ENCODE measurements at places on chromosomes 5 and 9.

GRCh38 chr5:74492230-74492629 lies 148.3 kb downstream of the ENC1 start:
- no peak for DNase-seq

DNA sequence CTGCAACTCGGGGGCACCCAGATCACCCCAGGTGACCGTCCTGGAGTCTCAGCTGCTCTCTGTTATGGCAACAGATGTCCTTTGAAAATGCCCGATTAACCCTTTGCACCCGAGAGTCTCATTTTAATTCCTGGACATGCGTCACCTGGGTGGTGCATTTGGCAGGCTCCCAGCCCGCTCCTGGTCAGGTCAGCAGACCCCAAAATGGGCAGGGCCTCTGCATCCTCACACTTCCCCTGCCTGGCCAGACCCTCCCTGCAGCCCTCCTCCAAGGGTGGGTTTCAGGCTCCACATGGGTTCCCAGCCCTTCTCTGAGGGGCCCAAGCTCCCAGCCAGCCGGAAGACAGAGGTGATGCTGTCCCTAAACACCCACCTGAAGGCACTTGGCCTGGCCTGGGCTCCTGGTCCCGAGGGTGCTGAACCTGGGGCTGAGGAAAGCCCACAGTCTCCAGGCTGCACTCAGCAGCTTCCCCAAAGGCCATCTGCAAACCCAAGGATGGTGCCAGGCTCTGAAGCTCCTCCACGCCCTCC lies 69.4 kb downstream of the PSMB7 start:
- DNase-seq, result no peak

GRCh38 chr9:111598733-111599091 lies 735 bp downstream of the PTGR1 start:
- no peak for DNase-seq

DNA sequence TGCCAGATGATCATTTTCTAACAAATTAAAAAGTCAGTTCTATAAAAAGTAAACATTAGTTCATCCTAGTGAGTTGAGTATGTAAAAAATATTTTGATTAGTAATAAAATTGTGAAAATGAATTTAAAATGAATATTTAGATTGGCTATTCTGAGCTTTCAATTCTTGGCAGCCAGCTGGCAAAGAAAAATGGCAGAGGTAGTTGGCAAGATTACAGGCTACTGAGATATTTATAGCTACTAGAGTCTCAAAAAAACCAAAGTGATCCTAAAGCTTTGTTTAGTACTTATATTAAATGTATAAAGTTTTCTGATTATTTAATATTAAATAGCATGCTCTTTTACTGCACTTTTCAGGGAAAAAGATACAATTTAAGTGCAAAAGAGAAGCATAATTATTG lies 25.0 kb downstream of the SGTB start:
- no peak for DNase-seq

- DNase-seq, result no peak
Observed at GRCh38 chr5:110377943-110378342, 348.5 kb downstream of the TMEM232 start.

- DNase-seq, result no peak
Observed at GRCh38 chr9:21810388-21810787, 8.0 kb downstream of the MTAP start.

GRCh38 chr9:13414349-13414748 lies 134.9 kb upstream of the MPDZ start:
- no peak for DNase-seq

DNA sequence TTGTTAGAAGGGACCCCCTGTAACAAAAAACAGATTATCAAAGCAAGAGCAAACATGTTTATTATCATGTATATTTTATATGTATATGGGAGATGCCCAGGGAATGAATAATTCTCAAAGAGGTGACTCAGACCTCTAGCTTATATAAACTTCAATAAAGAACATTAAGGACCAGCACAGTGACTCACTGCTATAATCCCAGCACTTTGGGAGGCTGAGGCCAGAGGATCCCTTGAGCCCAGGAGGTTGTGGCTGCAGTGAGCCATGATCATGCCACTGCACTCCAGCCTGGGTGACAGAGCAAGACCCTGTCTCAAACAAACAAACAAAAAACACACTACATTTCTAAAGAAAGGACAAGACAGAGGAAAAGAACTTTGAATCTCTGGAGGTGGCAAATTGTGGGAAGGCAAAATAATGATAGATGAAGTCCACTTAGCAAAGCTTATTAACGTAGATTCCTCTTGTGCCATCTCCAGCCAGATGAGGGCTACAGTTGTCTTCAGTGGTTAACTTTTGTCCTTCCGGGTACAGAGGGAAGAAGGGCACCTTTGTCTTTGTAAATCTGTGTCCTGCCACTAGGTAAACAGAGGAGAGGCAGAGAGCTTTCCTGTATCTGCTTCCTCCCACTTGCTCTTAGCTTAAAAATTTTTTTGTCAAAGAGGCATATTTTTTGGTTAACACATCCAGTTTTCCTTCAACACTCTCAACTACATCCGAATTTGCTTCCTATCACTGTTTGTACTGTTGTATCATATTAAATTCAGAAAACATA lies 7.5 kb upstream of the RFK start:
- DNase-seq, result peak; percentile 35

DNA sequence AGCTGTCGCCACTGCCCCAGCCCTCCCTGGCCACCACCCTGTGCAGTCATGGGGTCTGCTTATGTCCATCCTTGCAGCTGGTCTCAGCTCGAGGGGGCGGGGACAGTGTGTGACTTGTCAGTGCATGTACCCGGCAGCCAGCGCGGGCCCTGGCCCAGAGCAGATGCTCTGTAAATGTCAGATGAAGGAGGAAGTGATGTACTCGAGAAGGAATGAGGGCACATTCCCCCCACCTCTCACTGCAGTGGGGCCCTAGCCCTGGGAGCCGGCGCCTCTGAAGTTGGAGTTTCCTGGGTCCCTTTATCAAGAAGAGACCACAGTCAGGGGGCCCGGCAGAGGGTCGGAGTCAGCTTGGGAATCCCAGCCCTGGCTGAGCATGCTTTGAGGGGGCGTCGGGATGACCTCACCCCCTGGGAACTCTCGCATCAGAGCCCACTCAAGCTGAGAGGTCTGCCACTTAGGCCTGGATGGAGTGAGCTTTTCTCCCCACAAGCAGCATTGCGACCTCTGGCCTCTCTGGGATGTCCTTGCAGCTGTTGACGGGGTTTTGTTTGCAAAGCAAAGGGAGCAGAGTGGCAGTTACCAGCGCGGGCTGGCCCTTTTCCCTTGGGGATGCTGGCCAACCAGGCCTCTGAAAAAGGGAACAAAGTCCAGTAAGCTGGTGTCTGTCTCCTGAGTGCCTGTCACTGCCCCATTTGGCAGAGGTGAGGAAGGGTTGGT lies 19.0 kb downstream of the NEURL1B start:
- DNase-seq, result no peak

DNA sequence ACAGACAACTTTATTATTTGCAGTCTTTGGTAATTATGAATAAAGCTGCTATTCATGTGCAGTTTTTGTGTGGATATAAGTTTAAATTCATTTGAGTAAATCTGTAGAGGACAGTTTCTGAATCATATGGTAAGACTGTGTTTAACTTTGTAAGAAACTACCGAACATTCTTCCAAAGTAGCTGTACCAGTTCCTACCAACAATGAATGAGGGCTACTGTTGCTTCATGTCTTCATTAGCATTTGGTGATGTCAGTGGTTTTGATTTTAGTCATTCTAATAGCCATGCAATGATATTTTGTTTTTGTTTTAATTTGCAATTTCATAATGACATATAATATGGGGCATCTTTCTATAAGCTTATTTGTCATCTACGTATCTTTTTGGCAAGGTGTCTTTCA lies 501.3 kb upstream of the RORB start:
- DNase-seq, result no peak

DNA sequence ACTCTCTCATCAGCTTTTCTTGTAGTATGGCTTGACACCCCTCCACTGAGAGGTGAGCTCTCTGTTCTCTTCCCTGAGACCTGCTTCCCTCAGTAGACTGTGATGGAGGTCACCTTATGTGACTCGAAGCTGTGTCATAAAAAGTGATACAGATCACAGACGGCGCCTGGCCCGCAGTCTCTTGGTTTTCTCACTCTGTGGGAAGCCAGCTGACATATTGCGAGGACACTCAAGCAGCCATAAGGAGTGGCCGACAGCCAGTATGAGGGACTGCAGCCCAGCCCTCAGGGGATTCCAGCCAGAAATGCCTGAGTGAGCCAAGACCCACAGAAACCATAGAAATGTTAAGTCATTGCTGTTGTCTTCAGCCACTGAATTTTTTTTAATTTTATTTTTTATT lies 38.0 kb downstream of the GADD45G start:
- DNase-seq, result no peak

- DNase-seq, result no peak
Observed at GRCh38 chr5:125181955-125182354, 435.5 kb upstream of the ZNF608 start.

- DNase-seq, result no peak
Observed at GRCh38 chr9:132465131-132465635, 55.2 kb downstream of the CFAP77 start.

GRCh38 chr5:171700318-171700912 lies 85.2 kb upstream of the SMIM23 start:
- no peak for DNase-seq

GRCh38 chr9:19231126-19231903 lies 822 bp downstream of the DENND4C start:
- DNase-seq, result peak; percentile 24
